ENCODE measurements at places on chromosomes 12 and 14. TPM values are rescaled to one million over a fixed set of nuclear protein-coding genes. Genes with fewer than 3 reads are reported as not detected.

GRCh38 chr14:68811171-68811570 is 18.3 kb upstream of the ZFP36L1 start:
- no peak for DNase-seq

The SHMT2 gene
- 263 TPM for total RNA-seq

GRCh38 chr12:38201461-38202276 is 114.9 kb upstream of the ALG10B start:
- no peak for DNase-seq

DNA sequence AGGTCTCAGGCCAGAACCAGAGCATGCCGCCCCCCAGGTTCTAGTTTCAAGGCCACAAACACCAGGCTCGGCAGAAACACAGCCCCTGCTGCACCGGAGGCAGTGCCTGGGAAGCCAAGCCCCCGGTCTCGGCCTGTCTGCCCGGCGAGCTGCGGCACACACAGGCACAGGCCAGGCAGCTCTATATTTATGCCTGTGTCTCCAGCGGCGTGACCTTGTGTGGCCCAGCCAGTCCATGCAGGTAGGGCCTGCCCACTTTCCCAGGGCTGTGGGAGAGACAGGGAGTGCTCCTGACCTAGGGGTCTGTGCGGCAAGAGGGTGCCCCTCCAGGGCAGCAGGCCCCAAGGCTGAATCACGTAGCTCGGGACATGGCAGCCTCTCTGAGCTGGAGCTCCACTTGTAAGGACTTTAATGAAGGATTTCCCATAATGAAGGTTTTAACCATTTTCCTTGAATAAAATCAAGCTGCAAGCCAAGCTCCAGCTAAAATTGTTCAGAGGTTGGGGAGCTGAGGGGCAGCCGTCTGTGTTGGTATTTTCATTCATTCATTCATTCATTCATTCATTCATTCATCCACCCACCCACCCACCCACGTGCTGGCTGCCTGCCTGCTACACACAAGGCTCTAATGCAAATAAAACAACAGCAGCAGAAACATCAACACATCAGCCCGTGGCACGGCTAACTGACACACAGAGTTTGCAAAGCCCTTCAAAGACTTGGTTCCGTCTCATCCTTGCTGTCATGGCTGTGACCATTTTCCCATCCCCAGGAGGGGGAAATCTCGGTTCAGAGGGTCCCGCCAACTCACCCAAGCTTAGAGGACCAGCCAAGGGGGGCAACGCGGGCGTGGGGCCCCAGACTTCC is 92.0 kb downstream of the RFLNA start:
- no peak for DNase-seq

GRCh38 chr14:68604361-68604730 is 188.5 kb downstream of the ZFP36L1 start:
- no peak for DNase-seq

The TSHR gene
- total RNA-seq, result not detected

The C12orf54 gene
- not detected for total RNA-seq

DNA sequence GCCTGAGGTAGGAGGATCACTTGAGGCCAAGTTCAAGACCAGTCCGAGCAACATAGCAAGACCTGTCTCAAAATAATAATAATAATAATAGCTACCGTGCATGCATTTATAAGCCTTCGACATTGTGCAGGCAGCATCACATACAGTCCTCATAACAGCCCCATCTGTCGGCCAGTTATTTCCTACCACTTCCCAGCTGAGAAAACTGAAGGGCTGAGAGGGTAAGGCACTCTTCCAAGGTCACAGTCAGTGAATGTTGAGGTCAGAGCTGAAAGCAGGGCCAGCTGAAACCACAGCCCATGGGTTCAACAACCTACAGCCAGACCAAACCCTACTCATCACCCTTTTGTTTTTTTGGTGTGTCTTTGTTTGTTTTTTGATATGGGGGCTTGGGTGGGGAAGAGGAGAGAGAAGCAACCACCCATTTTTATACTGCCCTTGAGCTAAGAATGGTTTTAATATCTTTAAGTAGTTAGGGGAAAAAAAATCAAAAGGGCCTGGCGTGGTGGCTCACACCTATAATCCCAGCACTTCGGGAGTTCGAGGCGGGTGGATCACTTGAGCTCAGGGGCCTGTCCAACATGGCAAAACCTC is 16.8 kb upstream of the ITPK1 start:
- DNase-seq, result peak; percentile 39

The VRTN gene
- total RNA-seq, result not detected

DNA sequence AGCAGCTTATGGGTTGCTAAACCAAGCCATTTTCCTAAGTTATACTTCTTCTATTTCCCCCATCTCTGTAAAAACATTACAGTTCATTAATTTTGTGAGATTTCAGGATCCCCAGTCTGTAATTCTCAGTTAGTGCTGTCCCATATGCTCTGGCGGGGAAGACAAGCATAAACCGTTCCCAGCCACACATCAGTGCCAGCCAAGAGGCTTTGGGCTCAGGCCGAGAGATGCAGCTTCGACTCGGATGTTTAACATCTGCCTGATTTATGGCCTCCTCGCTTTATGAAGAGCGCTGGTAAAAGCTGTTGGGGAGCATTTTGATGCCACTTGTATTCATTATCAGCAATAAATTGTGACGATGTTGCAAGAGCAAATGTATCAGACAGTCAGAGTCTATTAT is 349.1 kb upstream of the CCDC196 start:
- no peak for DNase-seq

The BIN2 gene
- 0.06 TPM for total RNA-seq

The VDR gene
- total RNA-seq, result 6.1 TPM

- DNase-seq, result peak; percentile 55
These were observed 71.4 kb downstream of the AKAP6 start for GRCh38 chr14:32400480-32400879.

GRCh38 chr12:95205685-95206084 is 11.6 kb downstream of the FGD6 start:
- DNase-seq, result peak; percentile 80

The CHGA gene
- not detected for total RNA-seq

DNA sequence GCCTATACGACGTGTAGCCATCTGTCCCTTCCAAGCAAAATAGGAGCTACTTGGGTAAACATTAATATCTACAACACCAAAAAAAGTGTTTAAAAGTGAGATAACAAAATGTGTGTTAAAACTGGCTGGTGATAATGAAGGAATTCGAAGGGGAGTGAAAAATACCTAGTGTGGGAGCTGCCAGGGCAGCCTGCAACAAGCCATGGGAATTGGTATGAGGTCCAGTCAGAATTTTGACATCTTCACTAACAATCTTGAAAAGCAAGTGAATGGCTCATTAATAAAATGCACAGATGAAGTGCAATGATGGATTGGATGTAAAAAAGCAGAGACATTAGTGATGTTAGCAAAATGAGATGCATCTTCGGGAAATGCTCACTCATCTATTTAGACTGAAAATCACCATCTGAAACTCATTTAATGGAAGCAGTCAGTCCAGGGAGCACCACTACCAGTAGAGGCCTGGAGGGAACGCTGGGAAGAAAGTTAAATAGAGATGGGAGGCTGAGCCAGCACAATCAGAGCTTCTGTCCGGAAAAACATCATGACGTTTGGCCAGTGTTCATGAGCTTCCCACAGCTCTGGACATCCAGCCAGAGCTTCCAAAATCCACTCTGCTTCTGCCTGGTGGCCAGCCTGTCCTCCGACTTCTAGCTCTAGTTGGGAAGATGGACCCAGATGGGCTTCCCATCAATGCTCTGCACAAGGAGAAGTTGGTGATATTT is 405.0 kb upstream of the TMTC1 start:
- no peak for DNase-seq

GRCh38 chr12:92897844-92898243 is 31.3 kb downstream of the EEA1 start:
- no peak for DNase-seq

The CACNB3 gene
- total RNA-seq, result 13.3 TPM

- DNase-seq, result no peak
These were observed 132.2 kb downstream of the PLEKHA5 start for GRCh38 chr12:19261773-19262172.

DNA sequence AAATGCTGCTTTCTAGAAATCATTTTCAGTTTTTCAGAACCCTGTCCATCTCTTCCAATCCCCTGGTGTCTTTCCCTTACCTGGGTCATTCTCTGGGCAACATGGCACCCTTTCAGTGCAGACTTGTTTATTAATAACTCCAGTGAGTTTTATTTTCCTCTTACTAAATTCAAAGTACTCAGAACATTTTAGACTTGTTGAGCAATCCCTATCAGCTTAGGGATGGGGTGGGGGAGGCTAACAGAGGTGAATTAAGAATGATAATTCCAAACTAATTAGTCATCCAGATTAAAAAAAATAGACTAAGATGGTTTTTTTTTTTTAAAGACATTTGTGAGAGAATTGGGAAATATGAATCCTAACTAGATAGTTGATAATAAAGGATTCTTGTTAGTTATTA is 10.7 kb downstream of the GPRC5A start:
- DNase-seq, result peak; percentile 69

- no peak for DNase-seq
These were observed 3.9 kb downstream of the IFNG-AS1 start for GRCh38 chr12:67993143-67993542.

- DNase-seq, result no peak
These were observed 28.8 kb downstream of the KRT80 start for GRCh38 chr12:52162981-52163380.

DNA sequence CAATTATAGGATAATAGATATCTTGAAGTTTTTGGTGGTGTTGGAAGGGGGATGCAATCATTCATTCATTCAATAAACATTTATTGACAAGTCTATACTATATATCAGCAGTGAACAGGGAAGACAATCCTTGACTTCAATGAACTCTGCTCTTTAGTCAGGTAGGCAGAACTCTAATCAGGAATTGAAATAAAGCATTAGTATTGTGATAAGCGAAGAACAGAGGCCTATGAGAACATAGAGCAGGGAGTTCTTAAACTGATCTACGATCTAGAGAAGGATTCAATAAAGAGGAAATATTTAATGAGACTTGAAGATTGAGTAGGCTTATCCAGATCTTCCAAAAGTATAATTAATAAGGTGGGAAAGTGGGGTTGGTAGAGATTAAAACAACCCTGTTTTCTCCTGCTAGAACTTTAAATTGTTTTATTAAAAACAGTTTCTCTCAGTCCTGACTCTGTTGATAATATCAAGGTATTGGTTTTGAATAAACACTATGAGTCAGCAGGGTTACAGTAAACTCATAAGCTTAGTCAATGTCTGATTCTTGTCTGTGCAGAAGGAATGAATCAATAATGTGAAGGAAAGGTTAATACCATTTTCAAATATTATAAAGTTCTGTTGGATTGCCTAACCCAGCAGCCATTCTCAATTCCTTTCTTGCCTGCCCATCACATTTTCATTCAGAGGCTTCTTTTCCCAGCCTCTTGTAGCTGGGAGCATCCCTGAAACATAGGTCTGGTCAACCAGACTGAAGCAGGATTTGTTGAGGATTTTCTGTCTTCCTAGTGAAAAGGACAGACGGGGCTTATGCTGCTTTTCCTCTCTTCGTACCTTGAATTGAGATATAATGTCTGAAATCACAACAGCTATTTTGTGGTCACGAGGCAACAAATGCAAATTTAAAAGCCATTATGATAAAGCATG is 38.9 kb upstream of the KTN1 start:
- no peak for DNase-seq

The NFATC4 gene
- not detected for total RNA-seq

DNA sequence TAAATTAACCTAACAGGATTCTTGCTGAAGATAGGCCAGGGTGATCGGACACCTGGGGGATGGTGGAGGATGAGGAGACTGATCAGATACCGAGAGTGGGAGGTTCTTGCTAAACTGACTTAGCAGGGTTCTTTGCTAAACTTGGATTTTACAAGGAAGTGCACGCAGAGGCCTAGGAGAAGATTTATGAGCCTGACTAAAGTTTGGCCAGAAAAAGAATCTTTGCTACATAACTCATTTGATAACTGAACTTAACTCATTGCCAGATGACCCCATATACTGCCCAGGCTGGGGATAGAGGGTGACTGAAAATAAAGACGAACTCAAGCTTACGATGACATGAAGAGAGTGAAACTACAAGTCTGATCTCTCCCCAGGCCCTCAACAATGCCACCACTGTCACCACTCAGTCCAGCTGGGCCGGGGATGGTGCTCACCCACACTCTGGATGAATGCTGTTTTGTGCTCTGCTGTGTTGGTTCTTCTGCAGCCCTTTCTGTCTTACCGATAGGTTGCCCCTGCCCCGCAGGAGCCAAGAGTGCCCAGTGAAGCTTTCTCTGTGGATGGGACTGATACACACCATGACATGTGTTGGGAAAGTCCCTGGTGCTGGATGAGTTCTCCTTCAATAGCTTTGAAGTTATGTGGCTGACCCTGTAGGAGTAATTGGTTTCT is 29.0 kb downstream of the PPFIBP1 start:
- DNase-seq, result no peak

The SSPN gene
- not detected for total RNA-seq

DNA sequence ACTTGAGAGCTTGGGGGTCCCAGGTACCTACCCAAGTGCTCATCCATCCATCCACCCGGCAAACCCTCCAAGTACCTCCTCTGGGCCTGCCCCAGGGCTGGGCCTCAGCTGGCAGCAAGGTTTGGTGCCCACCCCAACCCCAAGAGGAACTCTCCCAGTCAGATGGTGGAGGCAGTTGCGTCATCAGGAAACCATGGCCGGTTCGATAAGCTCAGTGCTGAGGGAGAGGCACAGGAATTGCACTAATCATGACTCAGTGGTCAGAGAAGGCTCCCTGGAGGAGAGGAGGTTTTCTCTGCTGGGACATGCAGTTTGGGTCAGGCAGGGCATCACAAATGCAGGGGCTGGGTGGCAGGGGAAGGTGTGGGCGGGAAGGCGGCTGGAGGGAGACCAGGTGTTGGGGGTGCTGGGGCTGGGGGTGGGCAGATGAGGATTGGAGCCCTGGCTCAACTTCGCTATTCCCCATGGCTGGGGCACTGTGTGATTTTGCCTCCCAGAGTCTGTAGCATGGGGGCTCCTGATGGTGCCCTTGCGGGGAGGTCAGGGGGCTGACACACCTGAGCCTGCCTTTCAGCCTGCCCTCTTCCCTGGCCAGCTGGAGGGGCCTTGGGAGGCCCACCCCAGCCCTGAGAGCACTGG is 32.2 kb downstream of the SH2B3 start:
- DNase-seq, result peak; percentile 88

The LALBA gene
- not detected for total RNA-seq

GRCh38 chr14:74829251-74829650 is 46.7 kb downstream of the PROX2 start:
- no peak for DNase-seq

The HOTAIR gene
- not detected for total RNA-seq

DNA sequence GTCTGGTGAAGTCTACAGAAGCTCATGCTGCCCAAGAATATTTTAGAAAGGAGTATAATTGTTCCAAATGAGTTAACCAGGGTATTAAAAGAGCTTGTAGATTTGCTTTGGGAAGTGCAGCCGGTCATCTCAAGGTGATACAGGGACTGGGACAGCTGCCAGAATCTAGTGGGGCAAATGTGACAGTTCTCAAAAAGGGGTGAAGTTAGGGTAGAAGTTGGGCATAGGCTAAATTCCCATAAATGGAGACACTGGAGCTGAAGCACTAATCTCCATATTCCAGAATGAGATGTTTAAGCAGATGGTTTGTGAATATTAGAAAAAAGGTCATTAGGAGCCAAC is 94.7 kb downstream of the ANO6 start:
- no peak for DNase-seq

The MSRB3 gene
- 9.9 TPM for total RNA-seq

The PITPNM2 gene
- 6.2 TPM for total RNA-seq
